Nephron progenitor cell (in vitro differentiated cells): ENCODE measurements at places on chromosomes 7 and 10.

GRCh38 chr10:29227201-29227600, 61.7 kb upstream of the LYZL1 start:
- no peak for DNase-seq

DNA sequence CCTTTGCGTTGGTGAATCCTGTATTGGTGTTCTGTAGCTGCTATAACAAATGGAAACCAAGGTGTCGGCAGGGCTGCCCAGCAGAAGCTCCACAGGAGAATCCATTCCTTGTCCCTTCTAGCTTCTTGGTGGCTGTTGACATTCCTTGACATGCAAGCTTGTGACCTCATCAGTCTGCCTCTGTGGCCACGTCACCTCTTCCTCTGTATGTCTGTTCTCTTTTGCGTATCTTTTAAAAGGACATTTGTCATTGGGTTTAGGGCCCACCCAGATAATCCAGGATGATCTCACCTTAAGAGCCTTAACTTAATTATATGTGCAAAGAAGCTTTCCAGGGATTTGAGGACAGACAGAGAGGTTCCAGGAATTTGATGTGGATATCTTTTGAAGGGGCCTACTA, 15.3 kb upstream of the ZCCHC24 start:
- DNase-seq, result no peak

GRCh38 chr10:61673360-61673759, 10.6 kb downstream of the CABCOCO1 start:
- no peak for DNase-seq

DNA sequence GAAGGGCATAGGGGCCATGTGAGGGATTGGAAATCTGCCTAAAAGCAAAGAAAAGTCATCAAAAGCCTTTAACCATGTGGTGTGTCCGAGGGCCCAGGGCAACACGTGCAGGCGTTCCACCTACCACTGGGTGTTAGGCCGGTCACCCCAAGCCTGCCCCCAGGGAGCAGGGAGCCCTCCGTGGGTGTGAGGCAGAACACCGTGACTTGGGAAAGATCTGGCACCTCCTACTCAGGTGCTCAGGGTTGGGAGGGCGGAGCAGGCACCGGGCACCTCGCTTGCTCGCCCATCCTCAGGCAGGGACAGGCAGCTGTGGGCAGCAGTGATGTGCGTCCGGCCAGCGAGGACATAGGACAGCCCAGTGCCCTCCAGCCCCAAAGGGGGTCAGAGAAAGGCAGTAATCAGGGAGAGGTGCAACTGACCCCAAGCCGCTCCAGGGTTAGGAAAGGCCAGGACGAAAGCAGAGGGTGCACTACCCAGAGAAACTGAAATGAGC, 80.7 kb upstream of the CHST15 start:
- DNase-seq, result no peak
